ENCODE measurements at places on chromosomes 6 and 20. TPM values are rescaled to one million over a fixed set of nuclear protein-coding genes. Genes with fewer than 3 reads are reported as not detected.

TRIM15 gene
- not detected for total RNA-seq

GRCh38 chr6:113437566-113437965, 419.6 kb upstream of the MARCKS start:
- peak; percentile 42 for DNase-seq

GRCh38 chr20:63735859-63736718, at the start of gene LIME1:
LIME1 (plus strand) TSS chr20:63736664; CDS start chr20:63737550, 886 bp downstream.
- no peak for DNase-seq

DNA sequence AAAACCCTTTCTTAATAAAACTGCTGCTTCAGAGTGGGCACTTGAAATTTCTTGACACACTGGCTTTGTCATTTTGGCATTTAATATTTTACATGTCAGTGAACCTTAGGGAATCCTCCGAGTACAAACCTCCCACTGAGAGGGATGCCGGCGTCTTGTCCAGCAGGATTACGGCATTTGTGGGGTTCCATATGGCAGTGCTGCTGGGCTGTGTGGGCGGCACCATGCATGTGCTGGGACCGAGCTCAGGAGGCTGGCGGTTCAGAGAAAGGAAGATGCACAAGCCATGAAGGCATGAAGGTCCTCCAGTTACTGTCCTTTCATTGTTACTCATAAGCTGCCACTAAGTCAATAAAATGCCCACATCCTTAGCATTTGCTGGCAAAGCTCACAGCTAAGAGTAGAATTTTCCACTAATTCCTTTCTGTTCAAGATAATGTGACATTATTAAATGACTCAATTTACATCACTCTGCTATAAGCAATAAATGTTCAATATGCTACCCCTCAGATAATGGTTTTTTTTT, 61.4 kb downstream of the LY86 start:
- DNase-seq, result no peak

- DNase-seq, result no peak
Observed at GRCh38 chr6:132910759-132911158, 96.4 kb downstream of the RPS12 start.

DNA sequence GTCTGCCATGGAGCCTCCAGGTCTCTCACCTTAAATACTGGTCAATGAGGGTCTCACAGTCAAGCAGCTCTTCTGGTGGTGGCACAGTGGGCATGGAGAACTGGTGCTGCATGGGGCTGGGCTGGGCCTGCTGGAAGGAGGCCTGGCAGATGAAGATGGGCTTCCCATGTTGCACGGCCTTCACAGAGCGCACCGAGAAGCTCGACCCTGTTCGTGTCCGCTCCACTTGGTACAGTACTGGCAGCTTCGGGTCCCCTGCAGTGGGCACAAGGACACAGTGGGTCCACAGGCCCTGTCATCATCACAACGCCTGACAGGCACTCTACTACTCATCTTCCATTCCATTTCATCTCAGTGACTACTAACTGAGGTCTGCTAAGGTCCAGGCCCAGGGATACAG, 8.8 kb downstream of the ACOT8 start:
- DNase-seq, result no peak

DNA sequence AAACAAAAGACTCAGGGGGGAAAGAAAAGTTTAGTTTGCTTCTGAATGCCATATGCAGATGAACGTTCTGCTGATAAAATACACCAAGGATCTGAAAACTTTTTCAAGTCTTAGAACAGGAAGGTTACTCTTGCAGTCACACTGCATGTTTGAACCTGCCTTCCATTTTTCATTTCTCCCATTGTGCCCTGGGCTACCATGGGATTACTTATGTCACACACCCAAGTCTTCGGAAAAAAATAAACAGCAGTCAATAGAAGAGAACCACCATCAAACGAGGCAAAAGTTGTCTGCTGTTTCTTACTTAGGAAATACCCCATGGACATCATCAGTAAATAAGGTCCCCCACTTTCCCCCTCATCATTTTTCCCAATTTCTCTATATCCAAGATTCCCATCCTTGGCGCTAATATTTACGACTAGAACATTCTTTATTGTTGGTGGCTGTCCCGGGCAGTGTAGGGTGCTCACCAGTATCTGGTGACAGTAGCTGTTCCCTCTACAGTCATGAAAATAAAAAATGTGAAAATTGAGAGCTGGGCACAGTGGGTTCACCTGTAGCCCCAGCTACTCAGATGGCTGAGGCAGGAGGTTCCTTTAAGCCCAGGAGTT, 202.5 kb downstream of the BCAS1 start:
- no peak for DNase-seq
